Urothelium cell line (cell line): ENCODE measurements at places on chromosomes 2 and 18.

- DNase-seq, result no peak
These were observed 6.7 kb upstream of the IL1B start for GRCh38 chr2:112843288-112843687.

- no peak for DNase-seq
These were observed 542.6 kb upstream of the KLHL29 start for GRCh38 chr2:22842205-22842869.

GRCh38 chr2:148810081-148810480 lies 64.9 kb upstream of the KIF5C start:
- no peak for DNase-seq

- DNase-seq, result no peak
These were observed 1312.3 kb upstream of the PIK3C3 start for GRCh38 chr18:40642692-40643229.

DNA sequence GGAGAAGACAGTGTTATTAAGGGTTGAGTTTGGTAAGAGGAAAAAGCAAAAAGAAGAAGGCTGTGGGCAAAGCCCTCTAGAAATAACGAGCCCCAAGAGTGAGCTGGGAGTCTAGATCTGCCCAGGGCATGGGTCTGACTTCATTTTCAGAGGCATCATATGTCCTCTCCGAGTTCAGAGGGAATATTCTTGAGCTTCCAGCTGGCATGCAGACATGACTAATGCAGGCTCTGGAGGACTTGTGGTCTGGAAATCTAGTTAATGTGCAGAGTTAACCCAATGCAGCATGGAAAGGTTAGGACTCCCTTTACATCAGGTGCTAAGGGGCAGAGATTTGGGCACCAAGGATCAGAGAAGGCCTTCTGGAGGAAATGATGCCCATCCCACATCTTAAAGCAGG lies 7.3 kb downstream of the ACMSD start:
- DNase-seq, result peak; percentile 61

- DNase-seq, result no peak
These were observed 10.6 kb downstream of the AFG3L2 start for GRCh38 chr18:12366379-12366778.

DNA sequence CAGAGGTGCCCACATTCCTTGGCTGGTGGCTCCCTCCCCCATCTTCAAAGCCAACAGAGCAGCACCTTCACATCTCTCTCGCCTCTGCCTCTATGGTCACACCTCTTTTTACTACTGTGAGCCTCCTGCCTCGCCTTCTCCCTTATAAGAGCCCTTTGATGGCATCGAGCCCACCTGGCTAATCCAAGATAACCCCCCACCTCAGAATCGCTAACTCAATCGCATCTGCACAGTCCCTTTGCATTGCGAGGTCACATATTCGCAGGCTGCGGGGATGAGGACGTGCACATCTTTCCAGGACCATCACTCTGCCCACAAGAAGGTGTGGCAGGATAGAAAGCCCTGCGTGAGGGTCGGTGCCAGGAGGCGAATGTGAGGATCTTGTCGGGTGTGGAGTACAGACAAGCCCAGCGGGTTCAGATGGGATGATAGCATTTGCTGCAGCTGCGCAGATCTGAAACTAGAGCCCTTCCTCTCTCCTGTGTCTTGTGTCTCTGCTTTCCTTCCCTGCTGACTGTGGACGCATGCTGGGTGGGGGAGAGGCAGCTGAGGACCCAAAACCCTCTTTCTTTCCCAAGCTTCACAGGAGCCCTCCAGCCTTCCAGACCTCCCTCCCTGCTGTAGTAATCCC lies 148.3 kb upstream of the HDAC4 start:
- no peak for DNase-seq

- DNase-seq, result no peak
These were observed 54.4 kb downstream of the AOX1 start for GRCh38 chr2:200640176-200640575.

DNA sequence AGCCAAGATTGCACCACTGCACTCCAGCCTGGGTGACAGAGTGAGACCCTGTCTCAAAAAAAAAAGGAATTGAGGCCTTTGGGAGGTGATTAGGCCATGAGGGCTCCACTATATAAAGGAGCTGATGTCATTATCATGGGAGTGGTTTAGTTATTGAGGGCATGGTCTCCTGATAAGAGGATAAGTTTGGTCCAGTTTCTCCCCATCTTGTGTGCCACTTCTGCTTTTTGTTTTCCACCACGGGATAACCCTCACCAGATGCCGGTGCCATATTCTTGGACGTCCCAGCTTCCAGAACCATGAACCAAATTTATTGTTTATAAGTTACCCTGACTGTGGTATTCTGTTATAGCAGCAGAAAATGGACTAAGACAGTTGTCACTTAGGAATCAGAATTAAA lies 125.8 kb downstream of the C1D start:
- DNase-seq, result no peak

DNA sequence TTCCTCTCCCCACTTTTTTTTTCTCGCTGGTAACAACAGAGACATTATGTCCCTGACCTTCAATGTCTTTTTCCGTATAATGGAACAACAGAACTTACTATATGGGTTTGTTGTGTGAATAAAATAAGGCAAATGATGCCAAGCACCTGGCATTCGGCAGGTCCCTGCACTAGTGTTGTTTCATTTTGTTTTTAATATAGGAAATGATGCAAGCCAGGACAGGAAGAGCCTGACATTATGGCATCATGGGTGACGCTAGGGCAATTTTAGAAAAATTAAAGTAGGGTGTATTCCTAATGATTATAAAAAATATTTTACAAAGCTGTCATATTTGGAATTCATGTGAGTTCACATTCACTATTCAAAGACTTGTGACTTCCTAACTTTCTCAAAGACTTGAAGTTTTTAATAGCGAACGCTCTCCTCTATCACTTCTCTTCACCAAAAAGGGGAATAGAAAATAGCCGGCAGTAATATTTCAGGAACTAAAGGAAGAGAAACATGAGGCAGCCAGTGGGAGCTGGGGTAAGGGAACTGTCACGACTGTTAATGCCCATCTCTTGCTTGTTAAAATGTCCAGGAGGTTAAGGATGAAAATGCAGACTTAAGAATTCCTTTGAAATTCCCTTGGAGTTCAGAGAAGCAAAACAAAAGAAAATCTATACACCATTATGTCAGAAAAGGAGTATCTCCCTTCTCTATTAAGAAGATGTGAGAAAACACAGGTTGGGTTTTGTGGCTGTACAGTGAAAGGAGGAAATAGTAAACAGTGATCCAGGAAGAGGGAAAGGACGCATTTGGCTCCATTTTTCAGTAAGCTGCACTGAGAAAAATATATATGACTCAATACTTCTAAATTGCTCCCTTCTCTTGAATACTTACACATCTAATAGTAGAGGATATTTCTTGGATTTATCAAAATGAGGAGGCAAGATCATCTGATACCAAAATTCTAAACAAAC lies 60.2 kb downstream of the DPP4 start:
- no peak for DNase-seq

- DNase-seq, result no peak
These were observed 173.1 kb downstream of the ICOS start for GRCh38 chr2:204109681-204110080.

- no peak for DNase-seq
These were observed 4.1 kb downstream of the NEMP2 start for GRCh38 chr2:190530248-190530900.

DNA sequence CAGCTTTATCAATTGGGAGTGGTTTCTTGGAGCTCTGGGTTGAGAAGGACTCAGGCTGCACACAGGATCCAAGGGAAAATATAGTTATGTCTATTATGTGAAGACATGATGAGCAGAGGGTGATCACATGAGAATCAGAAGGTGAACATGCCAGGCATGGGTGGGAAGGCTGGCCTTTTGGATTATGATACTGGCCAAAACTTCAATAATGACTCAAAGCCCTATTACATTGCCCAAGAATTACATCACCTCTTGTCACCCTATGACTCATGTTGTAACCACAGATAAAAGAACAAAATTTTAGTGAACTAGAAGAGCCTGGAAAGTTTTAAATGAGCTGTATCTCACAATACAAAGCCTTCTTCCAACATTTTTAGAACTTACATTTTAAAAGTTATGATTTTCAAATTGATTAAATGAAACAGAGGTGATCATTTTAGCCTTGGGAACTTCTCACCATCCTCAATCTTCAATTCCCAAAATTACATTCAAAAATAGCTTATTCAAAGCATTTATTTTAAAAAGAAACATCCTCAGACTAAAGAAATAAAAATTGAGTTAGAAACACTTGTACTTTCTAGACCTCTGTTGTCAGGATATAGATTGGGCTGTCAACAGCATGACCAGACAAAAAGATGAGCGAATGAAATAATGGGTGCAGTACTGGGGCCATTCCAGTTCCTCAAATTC lies 428.3 kb downstream of the MBD2 start:
- peak; percentile 41 for DNase-seq

- no peak for DNase-seq
These were observed 7.5 kb downstream of the SLC9A4 start for GRCh38 chr2:102480285-102481195.

- DNase-seq, result peak; percentile 85
These were observed 29.8 kb upstream of the TAF1B start for GRCh38 chr2:9813312-9814128.

DNA sequence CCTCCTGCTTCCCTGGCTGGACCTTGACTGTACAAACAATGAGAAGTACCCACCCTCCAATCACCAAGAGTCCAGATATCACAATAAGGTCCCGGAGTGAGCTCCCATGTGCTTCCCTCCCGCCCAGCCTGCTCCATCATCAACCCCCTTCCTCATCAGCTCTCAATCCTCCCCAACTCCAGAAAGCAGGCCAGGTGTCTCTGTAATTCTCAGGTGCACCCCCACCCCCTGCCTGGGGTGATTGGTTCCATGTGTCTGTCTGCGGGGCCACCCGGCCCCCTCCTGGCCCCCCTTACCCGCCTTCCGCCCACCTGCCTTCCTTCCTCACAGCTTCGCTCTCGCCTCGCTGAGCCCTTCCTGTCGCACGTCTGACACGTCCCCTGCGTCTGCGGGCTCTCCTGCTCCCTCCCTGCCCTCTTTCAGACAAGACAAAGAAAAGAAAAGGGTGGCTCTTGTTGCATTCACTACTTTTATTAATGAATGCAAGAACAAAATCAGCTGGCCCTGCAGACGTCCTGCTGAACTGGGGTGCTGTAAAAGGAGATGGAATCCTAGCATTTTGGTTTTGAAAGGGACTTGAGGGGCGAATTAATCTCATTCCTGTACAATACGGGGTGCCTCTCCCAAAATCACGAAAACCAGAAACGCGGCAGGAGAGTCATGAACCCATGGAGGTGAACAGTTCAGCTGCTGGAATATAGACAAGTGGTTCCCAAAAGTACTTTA lies 26.5 kb upstream of the IGFBP2 start:
- no peak for DNase-seq

DNA sequence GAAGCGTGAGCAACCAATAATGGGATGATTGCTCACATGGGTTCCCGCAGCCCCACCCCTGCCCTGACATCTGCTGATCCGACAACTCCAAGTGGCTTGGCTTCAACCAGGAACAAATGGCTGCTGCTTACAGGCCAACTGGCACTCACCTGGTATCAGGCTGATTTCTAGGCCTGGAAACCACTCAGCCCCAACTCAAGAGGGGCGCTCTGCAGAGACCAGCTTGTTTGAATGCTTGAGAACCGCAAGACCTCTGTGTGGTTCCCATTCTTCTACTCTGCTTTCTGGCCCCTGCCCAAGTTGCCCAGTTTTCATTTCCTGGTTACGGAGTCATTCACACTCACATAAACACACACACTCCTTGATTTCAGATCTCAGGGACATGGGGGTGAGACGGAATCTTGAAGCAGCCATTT lies 52.0 kb downstream of the TNP1 start:
- DNase-seq, result no peak

DNA sequence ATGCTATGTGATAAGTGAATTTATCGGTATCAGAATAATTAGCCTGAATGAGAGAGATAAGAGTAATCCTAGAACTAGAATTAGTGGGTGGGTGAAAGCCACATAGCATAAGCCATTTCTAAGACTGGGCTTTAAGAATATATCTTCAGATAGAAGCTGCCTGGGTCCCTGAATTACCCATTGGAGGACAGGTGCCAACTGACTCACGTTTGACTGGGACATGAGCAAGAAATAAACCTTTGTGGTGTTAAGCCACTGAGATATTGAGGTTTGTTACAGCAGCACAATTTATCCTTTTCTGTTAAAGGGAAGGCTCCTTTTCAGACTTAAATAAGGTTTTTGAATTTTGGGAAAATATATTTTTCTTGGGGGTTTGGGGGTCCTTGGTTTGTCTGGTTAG lies 95.9 kb downstream of the POLE4 start:
- no peak for DNase-seq

DNA sequence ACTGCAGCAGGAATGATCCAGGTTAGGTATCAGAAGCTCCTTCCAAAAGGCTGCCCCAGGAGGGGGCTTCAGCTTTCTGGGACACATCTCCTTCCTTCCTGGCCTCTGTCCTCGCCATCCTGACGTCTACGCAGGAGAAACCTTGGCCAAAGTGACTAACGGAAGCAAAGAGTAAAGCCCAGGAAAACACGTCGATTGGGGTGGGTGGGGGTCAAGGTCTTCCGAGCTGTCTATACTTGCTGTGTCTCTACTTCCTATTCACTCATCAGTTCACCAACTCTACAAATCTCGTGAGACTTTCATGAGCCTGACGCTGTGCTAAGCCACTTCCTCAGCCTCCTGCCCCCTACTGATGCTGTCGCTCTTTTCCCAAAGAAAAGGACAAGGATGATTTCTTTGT lies 212.6 kb downstream of the TNS1 start:
- DNase-seq, result no peak

DNA sequence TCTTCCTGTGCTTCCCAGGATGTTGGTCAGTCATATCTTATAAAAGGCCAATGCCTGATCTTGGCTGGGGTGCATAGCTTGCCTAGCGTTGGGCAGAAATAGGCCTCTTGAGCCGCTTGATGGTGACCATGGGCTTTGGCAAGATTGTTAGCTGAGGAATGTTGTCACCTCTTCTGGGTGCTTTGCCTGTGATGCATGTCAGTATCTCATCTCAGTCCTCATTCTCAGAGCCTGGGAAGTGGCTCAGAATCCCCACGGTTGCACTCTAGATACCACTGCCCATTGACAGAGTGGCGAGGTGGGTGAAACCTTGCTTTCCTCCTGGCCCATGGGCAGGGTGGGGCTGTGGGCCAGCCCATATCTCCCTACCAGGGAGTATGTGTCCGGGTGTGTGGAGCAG lies 79.2 kb upstream of the MGAT5 start:
- DNase-seq, result no peak

DNA sequence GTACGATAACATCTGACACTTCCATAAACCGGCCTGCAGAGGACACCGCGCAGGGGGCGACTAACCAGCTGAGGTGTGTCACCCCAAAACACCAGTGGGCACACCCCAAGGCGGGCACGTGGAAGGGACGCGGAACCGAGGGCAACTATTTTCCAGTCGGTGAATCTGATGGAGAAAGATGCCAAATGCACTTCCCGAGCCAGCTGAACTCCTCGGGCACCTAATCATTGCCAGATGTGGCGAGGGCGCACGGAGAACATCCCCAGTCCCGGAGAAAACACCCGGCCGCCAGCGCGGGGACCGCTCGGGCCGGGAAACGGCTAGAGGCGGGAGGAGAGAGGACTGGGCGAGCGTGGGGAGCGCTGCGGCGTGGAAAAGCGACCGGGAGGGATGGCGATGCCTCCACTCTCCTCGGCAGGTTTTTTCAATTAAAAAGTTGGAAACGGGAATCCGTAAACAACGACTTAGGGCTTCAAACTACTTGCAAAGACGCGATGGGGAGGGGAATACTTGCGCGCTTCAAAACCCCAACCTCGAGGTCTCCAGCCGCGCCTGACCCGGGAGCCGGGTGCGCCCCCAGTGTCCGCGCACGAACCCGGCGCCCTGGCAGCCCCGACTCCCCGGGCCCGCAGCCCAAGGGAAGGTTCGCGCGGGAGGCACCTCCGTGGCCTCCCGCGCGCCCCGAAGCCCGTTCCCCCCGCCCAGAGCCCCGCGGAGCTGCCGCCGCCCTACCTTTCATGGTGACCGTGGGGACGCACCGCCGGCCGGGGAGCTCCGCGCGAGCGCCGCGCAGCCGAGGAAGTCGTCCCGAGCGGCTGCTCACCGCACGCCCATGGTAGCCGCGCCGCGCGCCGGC lies 497 bp downstream of the COLEC12 start:
- DNase-seq, result no peak
